Suppressor macrophage (primary cell): ENCODE measurements at places on chromosomes 6 and 20.

- DNase-seq, result no peak
Measured at GRCh38 chr20:14491436-14491835, 154.0 kb upstream of the FLRT3 start.

DNA sequence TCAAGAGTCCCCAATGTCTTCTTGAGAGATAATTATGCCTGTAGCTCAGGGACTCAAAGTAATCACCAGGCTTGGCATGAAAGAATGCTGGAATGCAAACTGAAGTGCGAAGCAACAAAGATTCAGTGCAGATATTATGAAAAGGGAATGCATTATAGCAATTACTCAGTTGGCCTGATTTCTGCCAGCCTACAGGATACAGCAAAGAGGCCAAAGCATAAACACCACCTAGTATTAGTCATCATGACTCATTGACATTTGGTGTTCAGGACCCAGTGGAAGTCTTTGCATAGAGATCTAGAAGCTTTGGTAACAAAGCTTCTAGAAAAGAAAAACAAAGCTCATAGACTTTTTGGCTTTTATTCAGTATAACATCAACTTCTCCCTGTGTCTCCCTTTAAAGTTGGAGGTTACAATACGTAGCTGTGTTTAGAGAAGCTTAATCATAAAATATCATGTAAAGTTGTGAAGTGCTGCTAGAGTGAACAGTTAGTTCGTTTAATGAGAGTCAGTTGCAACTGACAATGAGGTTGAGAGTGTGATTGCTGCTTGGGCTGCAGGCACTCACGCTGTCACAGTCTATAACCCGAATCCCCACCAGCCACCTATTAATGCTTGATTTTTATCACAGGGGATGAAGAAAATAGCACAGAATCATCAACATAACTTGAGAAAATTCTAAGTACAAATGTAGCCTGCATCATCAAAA is 932.7 kb downstream of the TFAP2A start:
- DNase-seq, result no peak

DNA sequence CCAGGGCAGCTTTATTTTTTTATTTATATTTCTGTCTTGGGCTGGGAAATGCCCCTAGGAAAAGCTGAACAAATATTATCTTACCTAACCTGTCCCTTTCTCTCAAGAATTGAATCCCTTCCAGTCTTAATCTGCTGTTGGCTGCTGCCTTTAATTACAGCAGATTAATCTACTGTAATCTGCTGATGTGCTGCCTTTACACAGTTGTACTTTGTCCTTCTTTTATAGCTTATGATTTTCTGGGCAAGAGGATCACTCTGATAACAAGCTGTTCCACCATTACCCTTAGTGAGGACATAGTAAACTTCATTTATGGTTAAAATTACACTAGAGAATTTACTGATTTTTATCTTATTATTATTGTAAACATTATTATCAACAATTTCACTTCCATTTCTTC is 234.5 kb upstream of the MAN1A1 start:
- no peak for DNase-seq

DNA sequence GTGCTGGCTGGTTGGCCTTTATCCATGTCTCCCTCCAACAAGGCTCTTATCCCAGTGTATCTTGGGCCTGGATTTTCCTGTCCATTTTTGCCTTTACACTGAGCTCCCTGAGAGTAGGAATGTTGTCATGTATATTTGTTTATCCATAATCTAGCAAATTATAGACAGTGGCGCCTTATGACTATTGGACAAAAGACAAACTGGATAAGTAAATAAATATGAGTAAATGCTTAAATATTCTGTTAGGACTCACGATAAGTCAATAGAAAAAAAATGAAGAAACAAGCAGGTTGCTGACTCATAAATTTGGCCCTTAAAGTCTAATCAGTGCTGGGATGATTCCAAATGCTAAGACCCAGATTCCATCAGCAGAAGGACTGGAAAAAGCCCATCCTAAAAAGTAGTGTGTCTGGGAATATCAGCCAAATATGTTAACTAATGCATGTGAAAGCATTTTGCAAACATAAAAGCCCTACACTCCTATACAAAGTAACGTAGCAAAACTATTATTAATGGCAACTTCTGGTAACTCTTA is 55.0 kb upstream of the PCSK2 start:
- no peak for DNase-seq

DNA sequence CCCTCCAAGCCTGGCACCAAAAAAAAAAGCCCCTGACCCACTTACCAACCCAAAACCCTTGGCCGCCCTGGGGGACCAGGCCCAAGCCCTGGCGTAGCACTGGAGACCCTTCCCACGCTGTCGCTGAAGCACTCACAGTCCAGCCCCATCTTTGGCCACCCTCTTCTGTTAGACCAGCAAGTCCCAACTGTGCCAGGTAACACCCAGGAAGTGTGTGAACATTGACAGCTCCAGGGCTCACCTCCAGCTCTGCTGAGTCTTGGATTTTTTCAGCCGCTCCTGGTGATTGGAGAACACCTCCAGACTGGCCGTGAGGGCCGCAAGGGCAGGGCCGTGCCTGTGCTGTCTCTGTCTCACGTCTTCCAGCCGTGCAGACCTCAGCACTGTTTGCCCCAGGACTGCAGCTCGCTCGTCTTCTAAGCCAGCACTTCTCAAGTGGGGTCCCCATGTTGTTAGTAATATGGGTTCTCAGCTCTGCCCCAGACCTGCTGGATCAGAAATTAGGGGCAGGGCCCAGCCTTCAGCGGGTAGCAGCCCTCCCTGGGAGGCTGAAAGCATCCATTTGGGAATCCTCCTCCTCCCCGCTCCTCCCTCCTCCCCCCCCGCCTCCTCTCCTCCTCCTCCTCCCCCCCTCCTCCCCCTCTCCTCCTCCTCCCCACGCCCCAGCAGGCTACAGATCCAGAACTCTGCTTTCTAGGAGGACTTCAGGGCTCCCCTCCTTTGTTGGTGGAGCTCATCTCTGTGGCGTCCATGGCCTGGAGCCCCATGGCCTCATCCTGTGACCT is 18.1 kb downstream of the NPEPL1 start:
- no peak for DNase-seq

GRCh38 chr20:13452470-13453124 is 186.1 kb downstream of the TASP1 start:
- DNase-seq, result no peak

GRCh38 chr20:46600286-46600752 is 49.9 kb upstream of the OCSTAMP start:
- DNase-seq, result no peak

DNA sequence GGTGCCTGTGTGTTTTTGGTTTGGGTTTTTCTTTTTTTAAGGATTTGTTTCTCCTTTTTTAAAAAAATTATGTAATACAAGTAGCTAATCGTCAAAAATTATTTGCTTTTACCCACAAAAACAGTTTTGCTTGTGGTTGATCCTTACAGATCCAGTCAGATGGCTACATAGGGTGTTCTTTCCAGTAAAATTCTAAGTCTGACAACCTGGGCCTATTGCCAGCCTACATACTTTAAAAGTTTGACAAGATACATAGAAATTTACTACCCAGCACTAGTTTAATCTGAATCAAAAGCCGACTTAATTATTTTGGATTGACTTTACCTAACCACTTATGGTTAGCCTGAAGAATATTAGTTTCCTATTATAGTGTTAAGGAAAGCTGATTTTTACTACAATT is 2.1 kb upstream of the SOX4 start:
- DNase-seq, result no peak

GRCh38 chr6:53320964-53321363 is 27.8 kb downstream of the ELOVL5 start:
- peak; percentile 25 for DNase-seq

- no peak for DNase-seq
Measured at GRCh38 chr6:5318617-5319272, 57.4 kb downstream of the FARS2 start.

GRCh38 chr20:58652606-58653294 is 1.7 kb downstream of the STX16 start:
- no peak for DNase-seq
